Stromal cell of bone marrow (primary cell): ENCODE measurements at places on chromosomes 11 and 22.
A peak's percentile ranks its signal among the peaks of the same experiment; 100 is the strongest.

DNA sequence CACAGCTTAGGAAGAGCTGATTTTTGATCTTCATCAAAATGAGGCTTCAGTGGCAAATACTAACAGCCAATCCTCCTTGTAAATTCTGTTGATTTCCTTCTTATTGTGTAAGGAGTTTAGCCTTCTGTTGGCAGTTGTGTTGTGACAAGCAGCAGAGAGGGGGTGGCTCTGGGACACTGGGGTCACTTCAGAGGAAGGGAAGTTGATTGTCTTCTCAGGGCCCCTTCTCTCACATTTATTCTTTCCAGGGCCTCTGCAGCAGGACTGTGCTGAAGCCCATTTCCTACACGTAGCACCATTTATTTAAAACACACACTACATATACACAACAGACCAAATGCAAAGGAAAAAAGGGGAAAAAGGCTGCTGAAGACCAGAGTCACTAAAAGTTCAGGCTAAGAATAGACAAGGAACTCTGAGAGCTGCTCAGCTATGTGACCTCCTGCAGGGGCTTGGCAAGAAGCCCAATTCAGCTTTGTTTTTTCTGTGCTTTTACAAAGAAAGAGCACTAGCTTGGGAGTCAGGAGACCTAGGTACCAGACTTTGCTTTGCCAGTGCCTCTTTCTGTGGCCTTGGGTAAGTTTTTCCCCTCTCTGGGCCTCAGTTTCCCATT, 28.3 kb upstream of the UPB1 start:
- peak; percentile 19 for DNase-seq

- DNase-seq = no peak
Measured at GRCh38 chr11:81825346-81825745, 908.3 kb downstream of the FAM181B start.

DNA sequence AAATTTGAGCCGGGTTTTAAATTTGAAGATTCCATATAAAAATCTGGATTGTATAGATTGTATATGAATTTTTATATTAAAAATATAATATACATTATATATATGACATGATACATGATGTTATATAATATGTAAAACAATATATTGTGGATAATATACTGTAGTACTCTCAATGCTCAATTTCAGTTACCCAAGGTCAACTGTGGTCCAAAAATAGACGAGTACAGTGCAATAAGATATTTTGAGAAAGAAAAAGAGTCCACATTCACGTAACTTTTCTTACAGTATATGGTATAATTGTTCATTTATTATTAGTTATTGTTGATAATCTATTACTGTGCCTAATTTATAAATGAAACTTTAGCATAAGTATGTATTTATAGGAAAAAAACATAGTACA, 94.2 kb upstream of the YWHAH start:
- DNase-seq = no peak

GRCh38 chr11:134537941-134538340, 125.9 kb upstream of the B3GAT1 start:
- no peak for DNase-seq

DNA sequence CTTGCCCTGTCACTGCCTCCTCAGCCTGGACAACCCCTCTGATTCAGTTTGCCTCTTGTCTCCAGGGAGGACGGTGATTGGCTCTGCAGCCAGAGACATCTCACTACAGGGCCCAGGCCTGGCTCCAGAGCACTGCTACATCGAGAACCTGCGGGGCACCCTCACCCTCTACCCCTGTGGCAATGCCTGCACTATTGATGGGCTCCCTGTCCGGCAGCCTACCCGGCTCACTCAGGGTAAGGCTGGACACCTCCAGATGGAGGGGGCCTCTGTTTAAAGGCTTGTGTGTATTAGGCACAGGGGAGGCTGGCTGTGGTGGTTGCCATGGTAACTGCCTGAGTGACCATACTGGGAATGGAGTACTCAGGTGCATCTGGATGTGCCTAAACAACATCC, 8.6 kb downstream of the PHLDB1 start:
- no peak for DNase-seq

DNA sequence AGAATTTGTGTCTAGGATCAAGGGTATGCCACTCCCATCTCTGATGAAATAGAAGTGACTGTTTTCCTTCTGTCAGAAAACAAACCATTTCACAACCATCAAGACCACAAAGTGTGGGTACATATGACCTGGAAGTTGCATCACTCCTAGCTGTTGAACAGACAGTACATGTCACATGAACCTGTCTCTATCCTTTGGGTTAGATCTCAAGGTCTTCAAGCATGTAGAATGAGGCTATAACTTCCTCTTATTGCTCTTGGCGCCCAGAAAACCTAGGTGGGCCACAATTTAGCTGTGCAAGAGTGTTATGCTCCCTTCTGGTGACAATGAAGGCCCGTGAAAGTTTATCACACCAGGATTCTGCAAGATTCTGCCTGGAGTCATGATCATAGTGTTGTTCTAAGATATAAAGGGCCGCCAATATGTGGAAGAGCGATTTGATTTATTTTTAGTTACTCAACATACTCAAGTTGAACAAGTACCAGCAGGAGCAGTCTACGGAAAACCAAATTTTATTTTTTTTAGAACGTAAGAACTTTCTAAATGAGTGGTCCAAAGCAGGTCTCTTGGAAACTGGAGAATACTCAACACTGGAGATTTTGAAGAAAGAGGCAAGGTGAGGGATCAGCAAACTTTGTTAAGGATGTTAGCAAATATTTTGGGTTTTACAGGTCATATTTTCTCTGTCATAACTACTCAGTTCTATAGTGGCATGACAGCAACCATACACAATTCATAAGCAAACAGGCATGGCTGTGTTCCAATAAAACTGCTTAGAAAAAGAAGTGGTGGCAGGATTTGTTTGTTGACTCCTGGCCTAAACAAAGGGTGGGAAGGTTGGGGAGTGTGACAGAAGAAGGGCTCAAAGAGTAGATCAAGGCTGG, 101.8 kb downstream of the USP35 start:
- peak; percentile 56 for DNase-seq

DNA sequence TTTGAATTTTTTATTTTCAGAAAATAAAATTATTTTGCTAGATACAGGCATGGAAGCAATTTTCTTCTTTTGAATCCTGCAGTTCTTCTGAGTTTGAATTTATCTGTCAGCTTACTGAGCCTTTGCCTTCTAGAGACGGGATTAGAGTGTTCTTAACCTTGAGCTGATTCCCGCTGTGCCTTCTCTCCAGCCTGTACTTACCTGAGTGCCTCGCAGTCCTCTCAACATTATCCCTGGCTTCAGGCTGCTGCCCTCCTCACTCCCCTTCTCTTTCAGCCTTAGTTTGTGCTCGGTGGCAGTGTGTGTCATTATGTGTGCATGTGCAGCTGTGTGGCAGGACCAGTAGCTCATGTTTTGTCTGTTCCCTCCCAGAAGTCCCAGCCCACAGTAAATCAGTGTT, 24.3 kb downstream of the OSBP2 start:
- DNase-seq = no peak

DNA sequence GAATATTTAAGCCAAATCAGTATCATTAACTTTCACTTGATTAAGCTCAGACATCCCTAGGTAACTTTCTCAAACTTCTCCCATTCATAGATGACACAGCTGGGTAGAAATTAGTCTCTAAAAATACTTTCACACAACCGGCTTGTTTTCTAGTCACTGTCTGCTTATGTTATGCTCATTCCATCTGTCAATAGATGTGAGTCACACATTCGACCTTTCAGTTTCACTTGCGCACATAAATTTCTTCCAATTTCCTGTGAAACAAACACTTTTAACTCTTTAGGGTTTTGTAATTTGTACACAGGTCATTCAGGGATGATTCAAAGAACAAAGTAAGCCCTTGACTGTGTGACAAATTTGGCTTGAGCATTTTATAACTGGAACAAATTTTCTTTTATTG, 723.0 kb downstream of the KCNA4 start:
- peak; percentile 26 for DNase-seq

GRCh38 chr22:17063411-17064106, 21.2 kb upstream of the IL17RA start:
- DNase-seq = no peak

- peak; percentile 21 for DNase-seq
Measured at GRCh38 chr11:117843666-117844484, 19.3 kb upstream of the FXYD2 start.

DNA sequence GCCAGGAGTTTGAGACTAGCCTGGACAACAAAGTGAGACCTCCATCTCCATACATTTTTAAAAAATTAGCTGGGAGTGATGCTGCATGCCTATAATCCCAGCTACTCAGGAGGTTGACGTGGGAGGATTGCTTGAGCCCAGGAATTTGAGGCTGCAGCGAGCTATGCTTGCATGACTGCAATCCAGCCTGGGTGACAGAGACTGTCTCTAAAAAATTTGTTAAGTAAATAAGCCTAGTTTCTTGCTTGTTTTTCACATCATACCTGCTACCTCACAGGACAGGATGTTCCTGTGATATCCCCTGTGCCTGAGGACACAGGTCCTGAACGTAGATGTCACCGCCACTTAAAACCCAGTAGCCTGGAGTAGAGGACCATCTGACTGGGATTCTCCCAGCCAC, 348.6 kb downstream of the MN1 start:
- no peak for DNase-seq

DNA sequence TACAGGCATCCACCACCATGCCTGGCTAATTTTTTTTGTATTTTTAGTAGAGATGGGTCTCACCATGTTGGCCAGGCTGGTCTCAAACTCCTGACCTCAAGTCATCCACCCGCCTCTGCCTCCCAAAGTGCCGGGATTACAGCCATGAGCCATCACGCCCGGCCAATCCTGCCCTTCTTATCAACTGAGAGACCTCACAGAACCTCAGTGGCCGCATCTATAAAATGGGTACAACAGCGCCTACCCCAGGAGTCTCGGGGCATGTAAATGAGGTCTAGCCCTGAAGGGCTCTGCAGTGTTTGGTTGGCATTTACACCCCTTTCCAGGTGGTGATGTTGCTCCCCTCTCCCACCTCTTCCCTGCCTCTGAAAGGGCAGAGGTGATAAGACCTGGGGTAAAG, 11.7 kb downstream of the SYNGR1 start:
- no peak for DNase-seq

- no peak for DNase-seq
Measured at GRCh38 chr11:126408496-126408895, 53.0 kb downstream of the ST3GAL4 start.

DNA sequence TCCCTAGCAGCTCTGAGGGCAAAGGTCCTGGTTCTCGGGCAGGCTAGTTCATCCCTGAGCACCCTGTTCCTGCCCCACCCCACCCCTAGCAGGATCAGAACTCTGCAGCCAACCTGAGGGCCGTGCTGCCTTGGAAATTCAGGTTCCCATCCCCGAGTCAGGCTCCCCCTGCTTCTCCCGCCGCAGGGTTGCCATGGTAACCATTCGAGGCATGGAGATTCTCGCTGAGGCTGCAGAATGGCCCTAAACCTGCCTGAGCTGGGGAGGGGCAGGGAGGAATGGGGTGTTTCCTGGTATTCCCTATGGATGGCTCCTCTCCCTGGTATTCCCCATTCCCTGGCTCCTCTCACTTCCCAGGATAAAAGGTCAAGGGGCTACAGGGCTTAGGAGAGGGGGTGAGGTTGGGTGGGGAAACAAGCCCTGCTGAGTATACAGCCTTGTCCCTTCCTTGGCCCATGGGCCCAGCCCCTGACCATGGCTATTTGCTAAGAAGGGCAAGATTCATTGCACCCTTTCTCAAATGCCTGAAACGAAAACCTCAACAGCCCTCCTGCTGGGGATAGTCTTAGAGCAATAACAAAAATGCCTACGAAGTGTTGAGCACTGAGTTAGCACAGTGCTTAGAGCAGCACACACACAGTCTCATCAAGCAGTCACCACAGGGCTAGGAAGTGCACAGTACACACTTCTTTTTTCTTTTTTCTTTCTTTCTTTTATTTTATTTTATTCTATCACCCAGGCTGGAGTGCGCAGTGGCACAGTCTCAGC, 58.7 kb downstream of the CHST1 start:
- no peak for DNase-seq

DNA sequence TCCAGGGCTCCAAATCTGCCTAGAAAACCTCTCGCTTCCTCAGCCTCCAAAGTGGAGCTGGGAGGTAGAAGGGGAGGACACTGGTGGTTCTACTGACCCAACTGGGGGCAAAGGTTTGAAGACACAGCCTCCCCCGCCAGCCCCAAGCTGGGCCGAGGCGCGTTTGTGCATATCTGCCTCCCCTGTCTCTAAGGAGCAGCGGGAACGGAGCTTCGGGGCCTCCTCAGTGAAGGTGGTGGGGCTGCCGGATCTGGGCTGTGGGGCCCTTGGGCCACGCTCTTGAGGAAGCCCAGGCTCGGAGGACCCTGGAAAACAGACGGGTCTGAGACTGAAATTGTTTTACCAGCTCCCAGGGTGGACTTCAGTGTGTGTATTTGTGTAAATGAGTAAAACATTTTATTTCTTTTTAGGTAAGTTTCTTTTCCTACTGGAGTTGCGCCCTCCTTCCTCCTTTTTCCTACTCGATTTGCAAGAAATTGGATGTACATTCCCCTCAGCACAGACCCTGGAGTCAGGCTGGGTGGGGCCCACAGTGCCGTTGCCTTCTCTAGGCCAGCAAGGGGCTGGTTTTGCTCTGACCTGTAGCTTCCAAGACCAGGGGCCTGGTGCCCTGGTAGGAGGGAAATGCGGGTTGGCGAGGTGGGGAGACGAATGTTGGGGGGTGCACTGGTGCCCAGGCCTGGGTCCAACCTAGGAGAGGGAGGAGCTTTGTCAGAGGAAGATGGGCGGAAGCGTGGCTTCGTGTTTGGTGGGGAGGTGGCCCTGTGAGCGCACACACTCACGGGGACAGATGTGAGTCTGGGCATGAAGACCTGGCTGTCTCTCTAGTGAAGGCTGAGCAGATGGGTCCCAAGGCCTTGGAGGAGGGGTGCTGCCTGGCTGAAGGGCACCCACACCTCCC, 50.6 kb downstream of the ST14 start:
- no peak for DNase-seq

DNA sequence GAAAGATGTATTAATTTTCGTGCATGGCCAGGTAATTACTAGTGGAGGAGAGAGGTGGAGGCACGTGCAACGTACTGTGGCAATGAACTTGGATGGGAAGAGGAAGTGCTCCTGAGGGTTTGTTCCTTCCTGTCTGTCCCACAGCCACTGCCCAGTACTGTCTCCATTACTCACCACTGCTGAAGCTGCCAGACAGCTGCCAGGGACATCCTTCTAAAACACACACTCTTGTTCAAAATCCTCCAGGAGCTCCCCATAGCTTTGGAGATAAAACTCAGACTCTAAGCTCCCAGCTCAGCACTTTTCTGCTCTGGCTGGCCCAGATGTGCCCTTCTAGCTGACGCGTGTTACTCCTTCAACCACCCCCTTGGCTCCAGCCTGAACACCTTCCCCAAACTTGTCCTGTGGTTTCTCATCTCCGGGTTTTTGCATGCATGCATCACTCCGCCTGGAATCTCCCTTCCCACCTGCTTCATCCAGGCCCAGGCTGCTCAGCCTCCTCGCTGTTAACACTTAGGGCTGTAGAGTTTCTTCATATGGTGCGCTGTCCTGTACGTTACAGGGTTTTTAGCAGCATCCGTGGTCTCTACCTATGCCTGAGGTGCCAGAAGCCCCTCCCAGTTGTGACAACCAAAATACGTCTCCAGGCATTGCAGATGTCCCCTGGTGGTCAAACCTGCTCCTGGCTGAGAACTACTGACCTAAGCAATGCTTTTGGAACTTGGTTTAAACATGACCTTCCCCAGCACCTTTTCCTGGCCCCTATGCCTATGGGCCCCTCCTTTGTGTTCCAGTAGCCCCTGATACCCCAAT, 69.5 kb downstream of the C11orf91 start:
- no peak for DNase-seq
